ENCODE measurements at places on chromosomes 5 and 9. TPM values are rescaled to one million over a fixed set of nuclear protein-coding genes. Genes with fewer than 3 reads are reported as not detected.

SH3PXD2B gene
- total RNA-seq: 96.8 TPM

SLC12A7 gene
- total RNA-seq: 147 TPM

C9 gene
- total RNA-seq: not detected

DDX4 gene
- 0.27 TPM for total RNA-seq

LHFPL2 gene
- 2.5 TPM for total RNA-seq

CCL27 gene
- total RNA-seq: 1.7 TPM

IFNA21 gene
- not detected for total RNA-seq

LHX6 gene
- 2.8 TPM for total RNA-seq

ZDHHC11B gene
- 42.8 TPM for total RNA-seq

NTNG2 gene
- 43.7 TPM for total RNA-seq

CFAP157 gene
- 0.61 TPM for total RNA-seq

SCGB3A1 gene
- not detected for total RNA-seq

OR1J2 gene
- total RNA-seq: not detected

PCDHB14 gene
- total RNA-seq: 16.5 TPM

TUT7 gene
- 29.4 TPM for total RNA-seq

ZNF189 gene
- 30.1 TPM for total RNA-seq

SLC34A3 gene
- not detected for total RNA-seq

PCDHGA6 gene
- 6.3 TPM for total RNA-seq

TRPM6 gene
- 1.7 TPM for total RNA-seq

LRRC14B gene
- not detected for total RNA-seq

PCDHGA3 gene
- 10.4 TPM for total RNA-seq

HDAC3 gene
- 81.8 TPM for total RNA-seq

SIMC1 gene
- 35.2 TPM for total RNA-seq

PRDM9 gene
- not detected for total RNA-seq

NMRK1 gene
- total RNA-seq: 6.1 TPM

TRIM32 gene
- total RNA-seq: 14.3 TPM

RNF44 gene
- total RNA-seq: 322 TPM

C5orf52 gene
- total RNA-seq: not detected

IL9 gene
- not detected for total RNA-seq

PPP1R26 gene
- 22.2 TPM for total RNA-seq

HMMR gene
- 7.4 TPM for total RNA-seq

MEGF10 gene
- 0.69 TPM for total RNA-seq

NKD2 gene
- 41.7 TPM for total RNA-seq

TMOD1 gene
- total RNA-seq: 0.64 TPM

GARIN3 gene
- total RNA-seq: not detected

ALDH1A1 gene
- total RNA-seq: not detected

MARCOL gene
- total RNA-seq: not detected

GRHPR gene
- 78.1 TPM for total RNA-seq

HTR4 gene
- total RNA-seq: not detected

SPINK6 gene
- not detected for total RNA-seq

KCNT1 gene
- 0.76 TPM for total RNA-seq

SHISAL2B gene
- not detected for total RNA-seq

PLPP6 gene
- 12.0 TPM for total RNA-seq

LTC4S gene
- 0.91 TPM for total RNA-seq

VLDLR gene
- total RNA-seq: 28.8 TPM

SIGMAR1 gene
- 44.4 TPM for total RNA-seq

CAMK4 gene
- 33.7 TPM for total RNA-seq

TMC1 gene
- not detected for total RNA-seq

ENTREP1 gene
- 1.0 TPM for total RNA-seq

PCDHGB2 gene
- 8.9 TPM for total RNA-seq

ADRA1B gene
- total RNA-seq: 0.66 TPM

NUTM2F gene
- not detected for total RNA-seq

PTTG1 gene
- 25.3 TPM for total RNA-seq

PCDHB11 gene
- 10.6 TPM for total RNA-seq

C9orf153 gene
- 0.27 TPM for total RNA-seq

PSD2 gene
- 2.3 TPM for total RNA-seq

UGT3A1 gene
- total RNA-seq: not detected

PRR16 gene
- total RNA-seq: 0.25 TPM

TMEM267 gene
- total RNA-seq: 6.8 TPM

PCDHB4 gene
- 7.8 TPM for total RNA-seq
